ENCODE measurements at places on chromosomes 6 and 20.
A peak's percentile ranks its signal among the peaks of the same experiment; 100 is the strongest.

GRCh38 chr6:138328210-138328609 is 49.5 kb upstream of the SMIM28 start:
- DNase-seq: no peak

GRCh38 chr6:115909923-115910546 is 150.7 kb downstream of the FRK start:
- DNase-seq: no peak

DNA sequence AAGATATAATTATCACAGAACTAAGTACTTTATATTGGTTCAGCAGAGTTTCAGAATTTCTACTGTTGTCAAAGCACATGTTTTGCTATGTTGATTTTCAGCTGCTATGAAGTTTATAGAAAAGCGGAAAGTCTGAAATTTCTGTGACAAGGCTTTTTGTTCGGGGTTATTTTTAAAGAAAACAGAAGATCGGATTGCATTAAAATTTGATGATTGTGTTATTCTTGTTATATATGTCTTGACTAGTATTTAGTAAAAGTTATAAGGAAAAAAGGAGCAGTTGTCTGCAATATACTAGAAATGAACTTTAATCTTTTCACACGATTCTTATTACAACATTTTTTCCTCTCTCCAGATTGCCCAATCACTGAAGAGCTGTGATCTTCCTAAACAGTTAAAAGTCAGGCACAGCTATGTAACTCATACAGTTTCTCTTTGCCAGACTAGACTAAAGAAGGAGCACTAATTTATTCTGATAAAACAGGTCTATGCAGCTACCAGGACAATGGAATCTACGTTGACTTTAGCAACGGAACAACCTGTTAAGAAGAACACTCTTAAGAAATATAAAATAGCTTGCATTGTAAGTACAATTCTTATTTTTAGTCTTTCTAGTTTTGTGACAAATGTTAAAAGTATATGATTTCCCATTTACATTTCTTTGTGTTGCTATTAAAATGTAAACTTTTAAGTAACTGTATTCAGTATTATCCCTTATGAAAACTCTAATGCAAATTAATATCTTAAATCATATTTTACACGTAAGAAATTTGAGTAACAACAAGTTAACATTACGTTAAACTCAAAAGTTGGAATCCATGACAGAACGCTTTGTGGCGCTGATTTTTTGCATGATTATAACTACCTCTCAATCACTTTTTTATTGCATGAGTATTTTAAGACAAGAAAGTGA is at the start of gene ENPP3:
ENPP3 (plus strand) TSS at position 423 of the 913 bp plus-strand sequence; CDS start at position 506, 83 bp downstream.
- no peak for DNase-seq

DNA sequence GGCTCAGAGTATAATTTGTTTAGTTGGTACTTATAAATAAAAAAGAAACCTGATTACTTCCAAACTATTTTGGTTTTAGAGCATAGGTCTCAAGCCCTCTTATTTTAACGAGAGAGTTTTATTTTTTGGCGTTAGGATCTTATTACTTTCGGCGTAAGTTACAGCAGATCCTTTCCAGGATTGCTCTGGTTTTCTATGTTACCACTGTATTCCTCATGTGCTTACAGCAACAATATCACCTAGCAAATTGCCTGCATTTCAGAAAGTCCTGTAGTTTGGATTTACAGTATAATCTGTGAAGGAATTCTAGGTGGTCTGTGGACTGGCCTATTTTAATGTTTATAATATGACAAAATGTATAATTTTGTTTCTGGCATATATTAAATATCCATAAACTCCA is 54.1 kb downstream of the TRMT11 start:
- no peak for DNase-seq

GRCh38 chr20:7523288-7523687 is 417.0 kb downstream of the HAO1 start:
- no peak for DNase-seq

GRCh38 chr6:70412252-70413113 is 825 bp upstream of the FAM135A start:
- DNase-seq: no peak

DNA sequence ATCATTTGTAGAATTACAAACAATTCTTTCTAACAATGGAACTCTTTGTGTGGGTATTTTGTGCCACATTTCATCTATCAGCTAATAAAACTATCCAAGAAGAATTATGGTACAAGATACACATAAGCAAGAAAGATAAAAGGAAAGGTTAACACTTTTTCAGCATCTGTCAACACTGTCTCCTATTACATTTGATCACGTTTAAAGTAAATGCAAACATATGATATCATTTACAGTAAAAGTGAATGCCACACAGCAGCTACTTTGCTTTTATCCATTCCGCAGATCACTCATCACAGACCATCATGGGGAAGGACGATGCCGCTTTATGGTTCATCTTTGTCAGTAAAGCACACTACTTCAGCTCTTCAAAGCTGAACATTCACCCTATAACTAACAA is 456.4 kb upstream of the MANEA start:
- no peak for DNase-seq

- DNase-seq: no peak
These were observed 70.4 kb downstream of the PLCB4 start for GRCh38 chr20:9139106-9139833.

GRCh38 chr20:34268851-34269636 is 27.8 kb downstream of the ASIP start:
- DNase-seq: peak; percentile 60

GRCh38 chr20:61932711-61933480 is 132.8 kb downstream of the TAF4 start:
- DNase-seq: peak; percentile 11

- DNase-seq: no peak
These were observed 48.3 kb downstream of the OR2B6 start for GRCh38 chr6:28005152-28005890.

- DNase-seq: no peak
These were observed 137.8 kb downstream of the CEBPB start for GRCh38 chr20:50328222-50328979.

GRCh38 chr6:53347250-53347920 is 1.4 kb downstream of the ELOVL5 start:
- DNase-seq: no peak

- DNase-seq: no peak
These were observed 109.7 kb downstream of the LRFN2 start for GRCh38 chr6:40477246-40478126.

DNA sequence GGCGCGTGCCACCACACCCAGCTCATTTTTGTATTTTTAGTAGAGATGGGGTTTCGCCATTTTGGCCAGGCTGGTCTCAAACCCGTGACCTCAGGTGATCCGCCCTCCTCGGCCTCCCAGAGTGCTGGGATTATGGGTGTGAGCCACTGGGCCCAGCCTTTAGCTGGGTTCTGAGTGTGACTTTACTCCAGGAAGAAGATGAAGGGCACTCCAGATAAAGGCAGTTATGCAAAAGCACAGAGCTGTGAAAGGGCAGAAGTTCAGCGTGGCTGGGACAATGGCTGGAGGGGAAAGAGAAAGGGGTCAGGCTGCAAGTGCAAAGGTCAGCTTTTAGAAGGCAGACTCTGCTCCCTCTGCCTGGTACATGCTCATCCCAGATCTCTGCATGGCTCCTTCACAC is 39.7 kb downstream of the MAP3K5 start:
- DNase-seq: no peak

DNA sequence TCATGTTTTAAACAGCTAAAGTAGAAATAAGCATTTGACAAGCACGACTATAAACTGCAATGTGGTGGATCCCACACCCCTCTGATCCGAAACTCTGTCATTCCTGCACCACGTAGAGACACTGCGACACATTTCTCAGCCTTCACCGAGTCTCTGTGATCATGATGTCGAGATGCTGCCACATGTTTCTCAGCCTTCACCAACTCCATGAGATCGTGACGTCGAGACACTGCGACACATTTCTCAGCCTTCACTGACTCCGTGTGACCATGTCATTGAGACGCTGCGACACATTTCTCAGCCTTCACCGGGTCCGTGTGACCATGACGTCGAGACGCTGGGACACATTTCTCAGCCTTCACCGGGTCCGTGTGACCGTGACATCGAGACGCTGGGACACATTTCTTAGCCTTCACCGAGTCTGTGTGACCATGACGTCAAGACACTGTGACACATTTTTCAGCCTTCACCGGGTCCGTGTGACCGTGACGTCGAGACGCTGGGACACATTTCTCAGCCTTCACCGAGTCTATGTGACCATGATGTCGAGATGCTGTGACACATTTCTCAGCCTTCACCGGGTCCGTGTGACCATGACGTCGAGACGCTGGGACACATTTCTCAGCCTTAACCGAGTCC is 143.0 kb downstream of the TTLL2 start:
- DNase-seq: no peak

GRCh38 chr6:56348578-56348977 is 101.2 kb upstream of the COL21A1 start:
- DNase-seq: no peak

GRCh38 chr6:44022296-44022661 is 105.0 kb downstream of the MRPL14 start:
- DNase-seq: no peak

GRCh38 chr6:85473748-85474147 is 23.9 kb downstream of the NT5E start:
- DNase-seq: no peak

DNA sequence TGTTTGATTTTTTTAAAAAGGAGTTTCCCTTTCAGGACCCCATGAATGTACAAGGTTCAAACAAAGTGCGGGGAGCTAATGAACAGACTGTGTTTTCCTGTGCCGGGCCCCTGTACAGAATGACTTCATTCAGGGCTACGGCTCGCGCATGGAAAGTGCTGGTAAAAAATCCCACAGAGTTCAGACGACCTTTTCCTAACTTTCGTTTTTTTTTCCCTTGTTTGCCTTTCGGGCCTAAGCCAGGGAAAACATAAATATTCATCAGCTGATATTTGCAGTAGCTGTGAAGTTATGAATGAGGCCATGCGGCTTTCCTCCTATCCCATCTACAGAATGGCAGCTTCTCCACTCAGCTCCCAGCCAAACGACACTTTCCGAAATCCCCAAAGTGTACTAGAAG is 74.0 kb downstream of the HAO1 start:
- no peak for DNase-seq

DNA sequence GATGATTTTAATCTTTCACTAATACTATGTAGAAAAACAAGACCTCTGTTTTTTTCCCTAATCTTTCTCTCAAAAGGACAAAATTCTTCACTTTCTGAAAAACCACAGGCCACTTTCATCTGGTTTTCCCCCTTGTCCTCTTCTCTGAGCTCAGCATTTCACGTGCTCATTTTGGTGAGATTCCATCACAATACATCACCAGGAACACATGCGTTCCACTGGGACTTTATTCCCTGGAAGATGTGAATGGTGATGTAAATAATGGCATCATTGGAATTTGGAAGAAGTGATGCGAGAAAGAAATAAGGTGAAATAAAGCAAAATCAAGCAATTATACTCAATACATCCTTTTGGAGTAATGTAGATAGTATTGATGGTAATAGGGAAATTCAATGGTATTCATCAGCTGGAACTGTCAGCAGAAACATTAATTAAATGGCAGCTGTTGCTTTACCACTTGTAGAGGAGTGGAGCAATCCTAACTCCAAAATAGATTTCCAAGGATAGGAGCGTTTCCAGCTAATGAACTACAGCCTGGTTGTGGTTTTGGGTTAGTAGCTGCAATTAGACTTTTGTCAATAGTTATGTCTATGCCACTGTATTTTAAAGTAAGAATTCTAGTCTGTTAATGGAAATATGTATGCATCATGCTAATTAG is 11.5 kb downstream of the FILIP1 start:
- no peak for DNase-seq

GRCh38 chr6:150887978-150888563 is 22.6 kb downstream of the MTHFD1L start:
- DNase-seq: no peak

- DNase-seq: no peak
These were observed 2.9 kb downstream of the TFAP2A start for GRCh38 chr6:10411971-10412460.

GRCh38 chr6:68756454-68757375 is 121.6 kb downstream of the ADGRB3 start:
- peak; percentile 19 for DNase-seq

DNA sequence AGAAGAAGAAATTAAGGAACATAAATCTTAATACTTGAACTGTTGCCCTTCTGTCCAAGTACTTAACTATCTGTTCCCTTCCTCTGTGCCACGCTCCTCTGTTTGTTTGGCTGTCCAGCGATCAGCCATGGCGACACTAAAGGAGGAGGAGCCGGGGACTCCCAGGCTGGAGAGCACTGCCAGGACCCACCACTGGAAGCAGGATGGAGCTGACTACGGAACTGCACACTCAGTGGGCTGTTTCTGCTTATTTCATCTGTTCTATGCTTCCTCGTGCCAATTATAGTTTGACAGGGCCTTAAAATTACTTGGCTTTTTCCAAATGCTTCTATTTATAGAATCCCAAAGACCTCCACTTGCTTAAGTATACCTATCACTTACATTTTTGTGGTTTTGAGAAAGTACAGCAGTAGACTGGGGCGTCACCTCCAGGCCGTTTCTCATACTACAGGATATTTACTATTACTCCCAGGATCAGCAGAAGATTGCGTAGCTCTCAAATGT is 17.1 kb downstream of the IRF4 start:
- peak; percentile 63 for DNase-seq

- DNase-seq: no peak
These were observed 67.2 kb downstream of the PLCG1 start for GRCh38 chr20:41204304-41205265.

DNA sequence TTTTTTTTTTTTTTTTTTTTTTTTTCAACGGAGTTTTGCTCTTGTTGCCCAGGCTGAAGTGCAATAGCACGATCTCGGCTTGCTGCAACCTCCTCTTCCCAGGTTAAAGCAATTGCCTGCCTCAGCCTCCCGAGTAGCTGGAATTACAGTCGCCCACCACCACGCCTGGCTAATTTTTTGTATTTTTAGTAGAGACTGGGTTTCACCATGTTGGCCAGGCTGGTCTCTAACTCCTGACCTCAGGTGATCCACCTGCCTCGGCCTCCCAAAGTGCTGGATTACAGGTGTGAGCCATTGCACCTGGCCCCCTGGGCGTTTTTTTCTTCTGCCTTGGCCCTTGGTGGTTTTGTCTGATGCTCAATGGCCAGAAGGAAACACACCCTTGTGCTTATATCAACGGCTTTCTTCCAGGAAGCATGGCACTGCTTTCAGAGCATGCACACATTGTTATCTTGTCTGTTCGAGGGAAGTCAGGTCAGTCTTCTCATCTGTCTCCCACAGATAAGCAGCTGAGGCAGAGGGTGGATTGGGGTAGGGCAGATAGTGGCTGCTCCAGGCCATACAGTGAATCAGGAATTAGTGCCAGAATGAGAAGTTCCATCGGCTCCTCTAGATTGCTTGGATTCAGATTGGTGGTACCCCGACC is 203.1 kb downstream of the TSHZ2 start:
- no peak for DNase-seq

DNA sequence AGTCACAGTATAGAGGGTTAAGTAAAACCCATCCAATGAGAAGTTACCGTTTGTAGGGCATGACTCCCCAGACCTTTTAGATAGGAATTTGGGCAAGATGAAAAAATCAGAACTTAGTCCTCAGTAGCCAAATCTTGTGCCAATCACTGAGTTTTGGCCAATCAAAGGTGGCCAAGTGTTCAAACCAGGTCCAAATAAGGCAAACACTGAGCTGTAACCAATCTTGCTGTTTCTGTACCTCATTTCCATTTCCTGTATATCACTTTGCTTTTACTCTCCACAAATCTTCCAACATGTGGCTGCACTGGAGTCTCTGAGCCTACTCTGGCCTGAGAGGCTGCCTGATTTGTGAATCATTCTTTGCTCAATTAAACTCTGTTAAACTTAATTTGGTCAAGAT is 81.8 kb upstream of the GPR6 start:
- DNase-seq: no peak

- DNase-seq: no peak
These were observed 168.9 kb upstream of the JARID2 start for GRCh38 chr6:15077006-15077405.
